ENCODE measurements at places on chromosomes 1 and 21.

DNA sequence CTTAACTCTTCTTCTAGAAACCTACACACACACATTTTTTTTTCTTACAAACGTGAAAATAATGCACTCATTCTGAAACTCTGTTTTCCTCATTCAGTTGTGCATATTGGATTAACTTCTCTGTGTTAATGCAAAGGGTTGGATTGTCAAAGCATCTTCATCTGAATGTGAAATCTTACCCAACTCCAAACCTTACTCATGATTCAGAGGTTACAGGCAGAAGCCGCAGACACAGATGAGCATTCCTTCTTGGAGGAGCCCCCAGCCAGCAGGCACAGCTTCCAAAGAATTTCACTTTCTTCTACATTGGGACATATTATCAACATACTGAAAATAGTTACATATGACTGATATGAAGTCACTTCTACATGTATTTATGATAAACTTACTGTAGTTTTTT lies 15.7 kb downstream of the PATJ start:
- peak; percentile 54 for DNase-seq

DNA sequence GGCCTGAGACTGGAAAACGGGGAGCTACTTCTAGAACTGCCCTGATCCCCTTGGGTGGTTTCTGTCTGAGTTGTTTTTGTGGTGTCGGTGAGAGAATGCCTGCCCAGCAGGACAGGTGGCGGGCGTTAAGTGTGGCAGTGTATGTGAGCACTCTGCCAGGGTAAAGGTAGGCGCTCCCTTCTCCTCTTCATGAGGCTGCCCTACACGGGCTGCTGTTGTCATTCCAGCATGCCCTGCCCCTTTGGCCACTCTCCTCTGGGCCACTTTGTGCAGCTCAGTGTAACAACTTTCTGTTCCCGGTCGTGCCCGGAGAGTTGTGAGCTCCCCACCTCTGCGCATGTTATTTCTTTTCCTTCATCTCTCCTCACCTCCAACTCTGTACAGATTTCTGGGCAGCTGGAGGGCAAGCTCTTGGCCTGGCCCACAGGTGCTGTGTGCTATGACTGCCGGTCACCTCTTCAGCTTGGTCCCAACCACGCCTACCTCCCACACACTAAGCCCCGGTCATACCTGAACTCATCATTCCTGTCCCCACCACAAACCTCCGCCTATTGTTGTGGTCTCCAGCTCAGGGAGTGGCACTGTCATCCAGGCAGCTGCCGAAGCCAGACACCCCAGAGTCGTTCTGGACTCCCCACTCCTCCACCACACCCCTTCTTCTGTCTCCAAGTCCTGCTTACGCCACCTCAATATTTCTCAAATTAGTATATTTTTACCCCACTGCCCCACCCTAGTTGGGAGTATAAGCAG lies 69.0 kb downstream of the GADD45A start:
- DNase-seq = no peak

GRCh38 chr1:228375578-228376261 lies 30.9 kb downstream of the TRIM11 start:
- no peak for DNase-seq

DNA sequence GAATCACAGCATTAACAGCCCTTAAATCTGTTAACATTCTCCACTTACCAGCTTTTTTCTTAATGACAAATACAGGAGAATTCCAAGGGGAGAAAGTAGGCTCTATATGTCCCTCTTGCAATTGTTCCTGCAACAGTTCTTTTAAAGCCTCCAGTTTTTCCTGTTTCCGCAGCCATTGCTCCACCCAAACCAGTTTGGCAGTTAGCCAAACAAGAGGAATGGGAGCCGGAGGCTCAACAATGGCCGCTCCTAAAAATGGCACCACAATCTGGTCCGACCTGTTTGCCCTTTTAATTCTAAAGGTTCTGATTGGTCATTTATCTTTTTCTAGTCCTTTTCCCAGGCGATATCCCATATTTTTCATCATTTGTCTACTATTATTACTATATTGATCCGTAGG lies 14.0 kb upstream of the L1TD1 start:
- no peak for DNase-seq

DNA sequence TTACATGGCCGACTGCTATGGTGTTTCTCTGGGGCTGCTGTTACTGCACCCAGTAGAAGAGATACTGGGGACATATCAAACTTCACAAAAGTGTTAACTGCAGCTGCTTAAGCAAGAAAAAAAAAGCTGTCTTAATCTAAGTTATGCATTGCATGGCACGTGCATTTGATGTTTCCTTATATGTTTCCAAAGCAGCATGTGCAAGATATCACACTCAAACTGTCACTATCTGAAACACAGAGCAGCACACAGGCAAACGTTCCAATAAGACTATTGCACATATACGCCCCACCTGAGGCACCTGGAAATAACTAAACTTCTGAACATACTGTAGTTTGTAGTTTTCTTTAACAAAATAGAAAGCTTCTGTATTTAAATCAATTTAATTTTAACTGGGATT lies 671.4 kb upstream of the ADGRL2 start:
- DNase-seq = no peak

- DNase-seq = peak; percentile 97
These were observed 425.1 kb downstream of the SETD4 start for GRCh38 chr21:35635261-35635660.

DNA sequence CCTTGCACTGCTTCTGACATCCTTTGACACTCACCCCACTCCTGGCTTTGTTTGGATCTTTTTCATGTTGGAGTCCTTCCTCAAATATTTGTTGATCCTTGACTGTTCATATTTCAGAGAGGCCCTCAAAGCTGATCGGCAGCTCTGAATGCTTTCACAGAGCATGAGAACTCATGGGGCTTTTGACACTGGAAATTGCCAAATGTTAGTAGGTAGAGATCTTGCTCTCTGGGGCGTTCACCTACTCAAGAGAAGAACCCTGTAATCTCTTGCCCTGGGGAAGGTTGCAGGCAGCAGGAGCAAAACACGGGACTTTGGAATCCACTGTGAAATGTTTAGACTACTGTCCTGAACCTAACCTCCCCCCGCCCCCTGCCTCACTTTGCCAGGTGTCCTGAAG lies 67.4 kb upstream of the STUM start:
- DNase-seq = no peak

GRCh38 chr1:38680801-38681510 lies 178.6 kb downstream of the RRAGC start:
- peak; percentile 11 for DNase-seq

DNA sequence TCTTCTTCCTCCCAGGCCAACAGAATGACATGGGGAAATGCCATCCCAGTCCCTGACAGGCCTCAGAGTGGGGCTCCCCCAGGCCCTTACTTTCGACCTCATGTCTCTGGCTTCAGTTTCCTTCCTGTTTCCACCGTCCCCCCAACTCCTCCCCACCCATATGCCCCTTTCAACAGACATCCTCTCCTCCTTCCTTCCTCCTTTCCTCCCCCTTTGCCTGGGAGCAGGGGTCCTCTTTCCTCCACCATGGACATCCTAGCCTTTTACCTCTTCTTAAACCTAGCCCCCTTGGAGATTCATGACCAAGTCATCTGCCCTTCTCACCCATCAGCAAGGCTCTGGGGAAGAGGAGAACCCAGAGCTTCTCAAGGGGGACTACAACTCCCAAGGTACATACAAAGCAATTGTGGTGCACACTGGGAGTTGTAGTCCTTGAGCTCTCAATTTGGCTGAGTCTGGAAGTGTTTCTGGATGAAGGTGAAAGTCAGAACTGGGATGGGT lies 4.0 kb downstream of the ZBTB7B start:
- peak; percentile 42 for DNase-seq

DNA sequence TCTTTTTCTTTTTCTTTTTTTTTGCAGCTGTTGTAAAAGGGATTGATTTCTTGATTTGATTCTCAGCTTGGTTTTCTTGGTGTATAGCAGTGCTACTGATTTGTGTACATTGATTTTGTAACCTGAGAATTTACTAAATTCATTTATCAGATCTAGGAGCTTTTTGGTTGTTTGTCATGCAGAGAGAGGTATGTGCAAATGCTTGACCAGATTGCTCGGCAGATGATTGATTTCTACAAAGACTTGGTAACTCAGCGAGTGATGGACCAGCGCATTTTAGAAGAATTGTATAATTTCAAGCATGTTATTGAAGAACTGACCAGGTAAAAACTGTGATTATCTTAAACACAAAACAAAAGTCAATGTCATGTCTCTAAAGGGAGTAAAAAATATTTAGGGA lies 27.9 kb downstream of the AXDND1 start:
- DNase-seq = no peak

GRCh38 chr1:11673089-11673769 lies 7.7 kb downstream of the MAD2L2 start:
- no peak for DNase-seq

DNA sequence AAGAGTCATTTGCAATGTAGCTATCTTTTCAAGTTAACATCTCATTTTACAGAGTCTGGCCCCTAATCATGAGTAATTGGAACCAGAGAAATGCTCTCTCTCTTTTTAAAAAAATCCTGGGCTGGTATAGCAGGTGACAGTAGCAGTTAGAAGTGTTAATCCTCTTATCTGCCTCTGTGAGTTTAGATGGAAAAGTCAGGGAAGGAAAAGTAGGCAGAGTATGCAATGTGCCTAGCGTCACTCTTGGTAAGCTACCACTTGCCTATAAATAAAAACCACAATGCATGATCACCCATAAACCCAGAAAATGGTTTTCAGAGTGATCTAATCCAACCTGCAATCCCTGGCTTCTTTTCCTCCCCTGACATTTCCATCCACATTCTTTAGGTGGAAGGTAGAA lies 43.2 kb downstream of the UTP25 start:
- DNase-seq = no peak

- no peak for DNase-seq
These were observed 25.1 kb downstream of the PRDM16 start for GRCh38 chr1:3093898-3094626.

- DNase-seq = no peak
These were observed 59.4 kb downstream of the ELK4 start for GRCh38 chr1:205572421-205572820.

- DNase-seq = peak; percentile 55
These were observed 239.6 kb upstream of the BEND5 start for GRCh38 chr1:49016030-49016977.

- DNase-seq = peak; percentile 50
These were observed 2.3 kb downstream of the GART start for GRCh38 chr21:33539616-33540015.

- no peak for DNase-seq
These were observed 2.0 kb downstream of the MATN1 start for GRCh38 chr1:30721341-30721793.

- peak; percentile 9 for DNase-seq
These were observed 21.6 kb upstream of the CCSAP start for GRCh38 chr1:229364207-229365065.

GRCh38 chr1:201172999-201173610 lies 17.5 kb upstream of the IGFN1 start:
- DNase-seq = no peak

GRCh38 chr1:6360117-6360496 lies 33.5 kb downstream of the ACOT7 start:
- no peak for DNase-seq

- DNase-seq = no peak
These were observed 187.1 kb upstream of the CACYBP start for GRCh38 chr1:174812656-174813055.

All from fibroblast of skin of scalp (primary cell).